ENCODE measurements at places on chromosomes 7 and 10. TPM values are rescaled to one million over a fixed set of nuclear protein-coding genes. Genes with fewer than 3 reads are reported as not detected.

The NOBOX gene
- total RNA-seq: not detected

The ITIH2 gene
- not detected for total RNA-seq

The CALML5 gene
- not detected for total RNA-seq

The PRRT4 gene
- total RNA-seq: not detected

- no peak for DNase-seq
- no peaks in the 10 kb centered on the region for H3K36me3 ChIP-seq
- no peaks in the 10 kb centered on the region for H3K4me1 ChIP-seq
- H3K27me3 ChIP-seq: peaks cover 38% of the 10 kb centered on the region
Observed at GRCh38 chr10:71312811-71313789, 6.0 kb upstream of the SLC29A3 start.

DNA sequence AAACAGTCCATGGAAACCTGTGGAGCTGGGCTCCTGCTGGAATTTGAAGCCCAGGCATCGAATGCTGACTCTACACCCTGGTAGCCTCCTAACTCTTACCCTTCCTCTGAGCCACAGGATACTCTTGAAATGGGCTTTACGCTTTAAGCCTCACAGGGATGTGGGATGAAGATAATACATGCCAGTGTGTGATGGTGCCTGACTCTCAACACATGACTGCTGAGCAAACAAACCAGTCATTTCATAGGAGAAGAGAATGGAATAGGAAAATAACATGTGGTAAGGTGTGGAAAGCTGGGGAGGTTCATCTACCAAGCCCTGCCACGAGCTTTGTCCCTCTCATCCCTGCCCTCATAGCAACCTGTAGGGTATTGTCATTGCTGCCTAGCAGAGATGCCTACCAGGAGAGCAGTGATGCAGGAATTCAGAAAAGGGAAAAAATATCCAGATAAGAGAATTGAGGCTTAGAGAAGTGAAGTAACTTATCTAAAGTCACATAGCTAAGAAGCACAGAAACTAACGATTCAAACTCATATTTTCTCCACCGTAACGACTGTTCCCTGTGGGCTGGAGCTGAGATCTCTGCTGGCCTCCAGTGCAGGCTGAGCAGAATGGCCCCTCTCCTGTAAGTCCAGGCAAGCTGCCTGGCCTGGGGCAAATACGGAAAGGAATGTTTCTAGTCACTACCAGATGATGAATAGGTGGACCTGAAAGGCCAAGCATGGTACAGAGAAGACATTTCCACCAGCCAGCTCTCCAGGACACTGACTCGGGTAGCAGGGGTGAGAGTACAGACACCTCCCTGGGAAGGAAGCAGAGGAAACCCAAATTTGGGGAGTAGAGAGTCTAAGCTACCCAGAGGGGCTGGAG, 90.2 kb upstream of the DUSP5 start:
- DNase-seq: no peak
- no peak overlapping the region for H3K4me3 ChIP-seq
- peaks cover 5% of the 10 kb centered on the region for H3K27me3 ChIP-seq
- H3K4me1 ChIP-seq: peaks cover 10% of the 10 kb centered on the region

DNA sequence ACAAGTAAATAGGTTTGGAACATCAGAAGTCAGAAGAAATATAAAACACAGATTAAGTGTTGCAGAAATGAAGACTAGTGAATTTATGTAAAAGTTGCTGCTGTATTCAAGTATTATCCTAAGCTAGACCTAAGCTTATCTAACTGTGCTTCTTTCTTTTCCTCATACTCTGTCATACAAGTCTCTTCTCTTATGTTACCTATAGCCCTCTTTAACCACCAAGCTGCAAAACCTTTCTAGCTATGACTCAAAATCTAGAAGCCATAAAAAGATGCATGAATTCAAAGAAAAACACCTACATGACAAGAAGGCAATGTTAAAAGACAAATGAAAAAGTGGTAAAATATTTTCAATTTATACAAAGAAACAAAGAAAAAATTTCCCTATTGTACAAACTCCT, 23.0 kb downstream of the DENND11 start:
- H3K4me3 ChIP-seq: no peak overlapping the region
- peaks cover 13% of the 10 kb centered on the region for H3K4me1 ChIP-seq
- DNase-seq: no peak

GRCh38 chr10:6446711-6447110, 133.4 kb downstream of the PRKCQ start:
- no peak overlapping the region for H3K4me3 ChIP-seq
- no peak for DNase-seq
- H3K36me3 ChIP-seq: peaks cover 3% of the 10 kb centered on the region
- H3K27me3 ChIP-seq: no peaks in the 10 kb centered on the region
- H3K27ac ChIP-seq: no peak overlapping the region
- peaks cover 15% of the 10 kb centered on the region for H3K4me1 ChIP-seq

- H3K27me3 ChIP-seq: no peaks in the 10 kb centered on the region
- no peak for DNase-seq
- H3K27ac ChIP-seq: no peak overlapping the region
Observed at GRCh38 chr7:7577888-7578287, 11.2 kb downstream of the MIOS start.

DNA sequence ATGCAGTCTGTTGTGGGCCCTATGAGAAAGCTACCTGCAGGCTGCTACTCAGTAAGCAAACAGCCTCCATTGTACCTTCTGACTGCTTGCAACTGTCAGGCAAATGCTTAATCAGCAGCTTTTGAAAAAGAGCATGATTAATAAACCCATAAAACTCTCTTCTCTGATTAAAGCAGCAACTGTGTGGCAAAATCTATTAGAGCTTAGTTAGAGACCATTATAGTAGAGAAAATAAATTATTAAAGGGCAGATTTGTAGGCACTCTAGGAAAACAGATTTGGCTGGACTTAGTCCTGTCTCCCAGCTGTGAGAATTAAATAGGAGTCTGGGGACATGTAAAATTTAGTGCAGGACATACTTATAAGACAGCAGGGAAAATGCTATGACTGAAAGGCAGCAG, 132.5 kb upstream of the WNT16 start:
- H3K4me3 ChIP-seq: no peak overlapping the region
- DNase-seq: no peak
- no peaks in the 10 kb centered on the region for H3K36me3 ChIP-seq
- H3K27me3 ChIP-seq: peaks cover 32% of the 10 kb centered on the region
- peaks cover 1% of the 10 kb centered on the region for H3K4me1 ChIP-seq

DNA sequence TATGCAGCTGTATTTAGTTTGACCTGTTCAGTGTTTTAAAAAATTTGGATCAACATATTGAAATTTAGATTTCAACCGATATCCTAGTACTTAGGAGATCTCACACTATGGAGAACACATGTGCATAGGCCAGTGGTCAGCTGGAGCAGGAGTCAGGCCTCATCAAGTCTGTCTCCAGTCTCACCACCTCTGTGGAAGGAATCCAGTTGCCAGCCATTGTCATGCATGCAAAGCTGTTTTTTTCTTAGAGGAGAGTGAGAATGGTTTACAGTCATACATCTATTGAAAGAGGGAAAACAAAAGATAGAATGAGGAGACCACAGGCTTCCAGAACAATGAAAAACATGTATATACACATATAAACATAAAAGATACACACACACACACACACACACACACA, 7.6 kb upstream of the CLEC5A start:
- no peaks in the 10 kb centered on the region for H3K4me1 ChIP-seq
- no peak overlapping the region for H3K4me3 ChIP-seq
- DNase-seq: no peak

DNA sequence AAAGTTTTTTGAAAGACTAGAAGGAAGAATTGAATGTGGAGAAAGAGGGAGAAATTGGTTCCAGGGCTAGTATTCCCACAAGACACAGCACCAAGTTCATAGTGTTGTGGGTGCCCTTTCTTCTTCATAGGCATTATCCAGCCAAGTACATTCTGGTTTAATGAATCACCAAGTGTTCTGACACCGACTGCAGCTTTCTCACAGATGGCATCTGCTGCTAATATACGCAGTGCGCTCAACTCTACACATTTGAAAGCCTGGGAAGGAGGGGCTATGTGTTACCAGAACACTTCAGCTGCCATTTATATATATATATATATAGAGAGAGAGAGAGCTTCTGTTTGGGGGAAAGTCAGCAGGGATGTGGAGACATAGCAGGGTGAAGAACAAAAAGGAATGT, 1168.4 kb downstream of the GATA3 start:
- no peak overlapping the region for H3K27ac ChIP-seq
- no peak for DNase-seq
- H3K4me1 ChIP-seq: no peaks in the 10 kb centered on the region

- no peak within 1 kb of the TSS for H3K27ac ChIP-seq
- H3K27me3 ChIP-seq: peaks cover 64% of the 10 kb centered on the region
- peak within 1 kb of the TSS; percentile 87 for H3K4me3 ChIP-seq
- no peak for DNase-seq
Observed at GRCh38 chr7:108002726-108003598, at the start of gene LAMB1. LAMB1 (minus strand) TSS chr7:108003161; CDS start chr7:108002885, 276 bp downstream.
